ENCODE measurements at places on chromosomes 5 and 9. TPM values are rescaled to one million over a fixed set of nuclear protein-coding genes. Genes with fewer than 3 reads are reported as not detected.

DNA sequence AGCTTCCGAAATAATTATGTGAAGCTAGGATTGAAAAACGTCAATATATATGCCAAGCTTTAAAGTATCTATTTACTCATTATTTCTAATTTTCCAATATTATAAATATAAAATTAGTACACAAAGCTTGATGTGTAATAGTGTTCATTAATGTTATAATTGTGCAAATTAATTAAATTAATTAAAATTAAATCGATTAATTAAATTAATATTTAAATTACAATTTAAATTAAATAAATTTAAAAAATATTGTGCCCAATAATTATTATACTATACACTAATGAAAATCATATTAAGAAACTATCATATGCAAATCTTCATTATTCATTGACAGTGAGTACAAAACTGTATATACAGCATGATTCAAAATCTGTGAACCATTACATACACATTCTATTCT, 409.8 kb downstream of the FAM170A start:
- no peak overlapping the region for H3K4me3 ChIP-seq
- H3K27ac ChIP-seq: no peak overlapping the region
- no peaks in the 10 kb centered on the region for H3K27me3 ChIP-seq

The PAPPA gene
- total RNA-seq: 4.1 TPM

The CARTPT gene
- total RNA-seq: not detected

The SLC25A2 gene
- 1.8 TPM for total RNA-seq

The NR6A1 gene
- 20.1 TPM for total RNA-seq

The CCL27 gene
- total RNA-seq: not detected

The RORB gene
- total RNA-seq: 0.94 TPM

The STK32A gene
- 4.1 TPM for total RNA-seq

DNA sequence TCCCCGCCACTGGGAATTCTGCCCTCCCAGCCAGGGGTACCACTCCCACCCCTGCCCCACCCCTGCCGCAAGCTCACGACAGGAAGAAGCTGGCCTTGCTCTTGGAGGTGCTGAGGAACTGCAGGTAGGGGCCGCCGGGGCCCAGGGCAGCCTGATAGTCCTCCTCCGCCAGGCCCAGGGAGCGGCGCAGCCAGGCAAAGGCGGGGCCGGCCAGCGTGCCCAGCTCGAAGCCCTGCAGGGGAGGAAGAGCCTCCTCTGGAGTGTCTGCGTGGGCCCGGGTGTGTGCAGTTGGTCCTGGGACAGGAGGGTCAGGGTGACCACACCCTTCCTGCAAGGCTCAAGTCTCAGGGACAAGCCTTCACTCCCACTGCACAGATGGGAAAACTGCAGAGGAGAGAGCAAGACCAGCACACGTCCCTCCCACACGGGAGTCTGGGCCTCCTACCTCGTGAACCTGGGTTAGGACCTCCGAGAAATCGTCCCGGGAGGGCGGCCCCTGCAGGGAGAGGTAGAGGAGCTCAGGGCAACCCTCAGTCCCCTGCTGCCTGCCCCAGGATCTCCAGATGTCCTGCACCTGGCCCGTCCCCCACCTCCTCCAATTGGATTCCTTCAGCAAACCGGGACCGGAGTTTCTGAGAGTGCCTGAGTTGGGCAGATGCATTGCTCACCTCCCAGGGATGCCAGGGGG, 2.4 kb downstream of the PIP5KL1 start:
- H3K27me3 ChIP-seq: no peaks in the 10 kb centered on the region
- H3K36me3 ChIP-seq: no peaks in the 10 kb centered on the region
- peak overlapping the region; percentile 35 for H3K4me3 ChIP-seq
- H3K27ac ChIP-seq: no peak overlapping the region
- H3K4me1 ChIP-seq: no peaks in the 10 kb centered on the region
- no peak for DNase-seq

The LVRN gene
- total RNA-seq: 2.7 TPM

DNA sequence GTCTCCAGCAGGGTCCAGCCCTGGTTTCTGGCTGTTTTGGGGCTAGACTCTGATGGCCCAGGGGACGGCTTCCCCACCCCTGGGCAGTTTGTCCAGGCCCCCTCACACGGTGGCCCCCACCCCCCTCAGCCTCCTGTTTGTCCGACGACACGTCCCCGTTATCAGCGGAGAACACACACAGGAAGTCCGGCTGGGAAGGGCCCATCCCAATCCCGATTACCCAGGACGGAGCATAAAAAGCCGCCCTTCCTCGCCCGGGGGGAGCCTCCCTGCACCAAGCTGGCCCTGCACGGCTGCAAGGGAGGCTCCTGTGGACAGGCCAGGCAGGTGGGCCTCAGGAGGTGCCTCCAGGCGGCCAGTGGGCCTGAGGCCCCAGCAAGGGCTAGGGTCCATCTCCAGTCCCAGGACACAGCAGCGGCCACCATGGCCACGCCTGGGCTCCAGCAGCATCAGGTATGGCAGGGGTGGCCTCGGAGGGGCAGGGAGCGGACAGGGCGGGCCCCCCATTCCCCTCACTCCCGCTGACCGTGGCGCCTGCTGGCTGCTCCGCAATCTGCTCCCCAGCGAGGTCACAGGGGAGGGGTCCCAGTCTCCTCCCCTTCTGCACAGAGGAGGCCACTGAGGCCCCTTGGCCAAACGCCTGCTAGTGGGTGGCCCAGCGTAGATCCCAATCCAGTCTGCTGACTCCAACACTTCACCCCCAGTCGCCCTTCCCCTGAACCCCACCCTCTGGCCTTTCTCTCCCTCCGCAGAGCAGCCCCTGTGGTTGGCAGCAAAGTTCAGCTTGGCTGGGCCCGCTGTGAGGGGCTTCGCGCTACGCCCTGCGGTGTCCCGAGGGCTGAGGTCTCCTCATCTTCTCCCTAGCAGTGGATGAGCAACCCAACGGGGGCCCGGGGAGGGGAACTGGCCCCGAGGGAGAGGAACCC, at the start of gene EGFL7:
Gene EGFL7, plus strand, starts transcription at position 261 of the 926 bp plus-strand sequence. CDS start 5,367 bp downstream, outside the sequence.
- peak within 1 kb of the TSS; percentile 68 for H3K27ac ChIP-seq
- no peaks in the 10 kb centered on the region for H3K36me3 ChIP-seq
- H3K27me3 ChIP-seq: peaks cover 6% of the 10 kb centered on the region
- peak within 1 kb of the TSS; percentile 9 for H3K4me3 ChIP-seq
- no peak for DNase-seq

The FOXD4L3 gene
- 1.6 TPM for total RNA-seq

The DBN1 gene
- total RNA-seq: 18.4 TPM

The SPINK7 gene
- total RNA-seq: not detected

- H3K27ac ChIP-seq: no peak overlapping the region
- no peak overlapping the region for H3K4me3 ChIP-seq
- H3K4me1 ChIP-seq: no peaks in the 10 kb centered on the region
- DNase-seq: no peak
Observed at GRCh38 chr9:22204240-22204639, 195.1 kb upstream of the CDKN2B start.

GRCh38 chr5:108433600-108433999, 51.7 kb upstream of the FBXL17 start:
- no peaks in the 10 kb centered on the region for H3K27me3 ChIP-seq
- no peak overlapping the region for H3K27ac ChIP-seq
- no peaks in the 10 kb centered on the region for H3K36me3 ChIP-seq
- no peak overlapping the region for H3K4me3 ChIP-seq

All from Peyer's patch (tissue), 4 donors.